Mesenchymal stem cell (in vitro differentiated cells and primary cell): ENCODE measurements at places on chromosomes 11 and 22.

- DNase-seq: no peak
These were observed 24.6 kb downstream of the TMEM45B start for GRCh38 chr11:129840236-129840635.

GRCh38 chr11:70193411-70194292 lies 9.4 kb upstream of the FADD start:
- no peak for DNase-seq

GRCh38 chr11:134317103-134317502 lies 14.7 kb upstream of the GLB1L2 start:
- DNase-seq: no peak

DNA sequence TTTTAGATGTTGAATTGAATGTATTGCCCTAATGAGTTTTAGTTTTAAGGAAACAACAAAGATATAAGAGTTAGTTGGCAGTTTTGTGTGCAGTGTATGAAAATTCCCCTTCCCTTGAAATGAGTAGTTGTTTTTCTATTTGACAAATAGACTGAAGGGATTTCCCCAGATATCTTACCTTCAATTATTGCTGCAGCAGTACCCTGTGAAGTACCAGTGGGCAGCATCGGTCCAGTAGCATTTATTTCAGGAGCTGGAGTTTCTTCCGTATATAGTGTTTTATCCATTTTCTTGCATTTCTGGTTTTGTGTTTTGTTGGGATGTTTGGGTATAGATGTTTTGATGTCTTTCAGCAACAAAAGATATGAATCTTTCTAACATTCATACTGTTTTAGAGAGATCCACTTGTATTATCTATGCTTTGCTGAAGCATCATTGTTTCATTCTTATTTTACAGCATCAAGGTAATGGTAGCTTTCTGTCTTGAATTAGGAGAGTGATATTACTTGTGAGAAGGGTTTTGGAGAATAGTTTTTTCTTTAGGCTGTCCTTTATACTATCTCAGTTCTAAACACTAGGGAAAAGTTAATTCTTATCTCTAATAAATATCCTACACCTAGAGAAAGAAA lies 7.4 kb downstream of the KMT2A start:
- no peak for DNase-seq

- no peak for DNase-seq
These were observed 43.8 kb downstream of the NEU3 start for GRCh38 chr11:75032550-75032935.

- no peak for DNase-seq
These were observed 34.8 kb downstream of the TSPAN18 start for GRCh38 chr11:44761551-44761961.

DNA sequence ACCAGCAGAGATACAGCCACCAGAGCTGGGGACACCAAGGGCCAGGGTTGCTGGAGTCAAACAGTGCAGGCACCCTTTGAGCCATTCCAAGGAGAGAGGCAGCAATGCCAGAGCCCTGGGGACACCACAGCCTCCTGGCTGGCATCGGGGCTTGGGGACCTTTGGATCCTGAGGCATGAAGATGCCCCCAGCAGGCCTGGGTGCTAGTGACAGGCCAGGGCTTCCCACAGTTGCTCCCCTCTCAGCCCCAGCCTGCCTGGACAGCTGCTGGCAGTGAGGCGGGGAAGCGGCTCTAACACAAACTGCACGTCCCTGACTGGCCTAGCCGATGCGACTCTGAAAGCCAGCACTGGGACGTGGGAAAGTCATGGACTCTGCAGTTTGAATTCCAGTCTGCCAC lies 2.7 kb downstream of the CD5 start:
- no peak for DNase-seq

DNA sequence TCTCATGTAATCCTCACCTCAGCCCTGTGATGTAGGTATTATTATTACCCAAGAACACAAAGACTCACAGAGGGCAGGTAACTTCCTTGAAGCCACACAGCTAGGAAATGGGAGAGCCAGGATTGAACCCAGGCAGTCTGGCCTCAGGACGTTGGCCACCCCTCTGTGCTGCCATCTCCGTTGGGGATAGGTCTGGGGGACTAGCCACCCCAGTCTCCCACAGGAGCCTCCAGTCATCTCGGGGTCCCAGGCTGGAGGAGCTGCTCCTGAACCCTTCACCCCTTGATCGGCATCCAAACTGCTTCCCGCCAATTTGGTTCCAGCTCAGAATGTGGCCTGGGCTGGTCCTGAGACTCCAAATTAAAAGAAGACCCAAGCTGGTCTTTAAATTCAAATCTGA lies 10.4 kb upstream of the TCF20 start:
- DNase-seq: no peak

GRCh38 chr11:132909021-132909606 lies 623.2 kb downstream of the OPCML start:
- DNase-seq: no peak

DNA sequence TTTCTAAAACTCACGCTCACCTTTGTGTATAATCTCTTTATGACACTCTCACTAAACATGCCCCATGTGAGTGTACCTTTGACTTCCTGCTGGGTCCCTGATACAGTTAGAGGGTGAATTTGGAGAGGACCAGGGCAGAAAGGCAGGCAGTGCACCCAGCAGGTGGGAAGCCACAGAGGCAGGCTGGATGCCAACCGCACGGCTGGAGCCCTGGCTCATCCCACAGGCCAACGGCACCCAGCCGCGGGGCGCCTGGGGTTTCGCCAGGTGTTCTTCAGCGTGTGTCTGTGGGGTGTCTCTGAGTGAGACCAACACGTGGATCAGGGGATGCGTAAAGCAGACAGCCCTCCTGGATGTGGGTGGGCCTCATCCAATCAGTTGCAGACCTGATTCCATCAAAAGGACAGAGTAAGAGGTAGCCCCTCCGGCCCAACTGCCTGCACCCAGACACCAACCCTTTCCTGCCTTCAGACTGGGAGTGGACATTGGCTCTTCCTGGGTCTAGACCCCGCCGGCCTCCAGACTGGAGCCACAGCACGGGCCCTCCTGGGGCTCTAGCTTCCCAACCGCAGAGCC lies 51.6 kb downstream of the DHCR7 start:
- DNase-seq: no peak

- DNase-seq: no peak
These were observed 65.7 kb downstream of the ABTB2 start for GRCh38 chr11:34292111-34292510.

GRCh38 chr11:120306519-120307242 lies 18.4 kb upstream of the TLCD5 start:
- DNase-seq: peak; percentile 83

DNA sequence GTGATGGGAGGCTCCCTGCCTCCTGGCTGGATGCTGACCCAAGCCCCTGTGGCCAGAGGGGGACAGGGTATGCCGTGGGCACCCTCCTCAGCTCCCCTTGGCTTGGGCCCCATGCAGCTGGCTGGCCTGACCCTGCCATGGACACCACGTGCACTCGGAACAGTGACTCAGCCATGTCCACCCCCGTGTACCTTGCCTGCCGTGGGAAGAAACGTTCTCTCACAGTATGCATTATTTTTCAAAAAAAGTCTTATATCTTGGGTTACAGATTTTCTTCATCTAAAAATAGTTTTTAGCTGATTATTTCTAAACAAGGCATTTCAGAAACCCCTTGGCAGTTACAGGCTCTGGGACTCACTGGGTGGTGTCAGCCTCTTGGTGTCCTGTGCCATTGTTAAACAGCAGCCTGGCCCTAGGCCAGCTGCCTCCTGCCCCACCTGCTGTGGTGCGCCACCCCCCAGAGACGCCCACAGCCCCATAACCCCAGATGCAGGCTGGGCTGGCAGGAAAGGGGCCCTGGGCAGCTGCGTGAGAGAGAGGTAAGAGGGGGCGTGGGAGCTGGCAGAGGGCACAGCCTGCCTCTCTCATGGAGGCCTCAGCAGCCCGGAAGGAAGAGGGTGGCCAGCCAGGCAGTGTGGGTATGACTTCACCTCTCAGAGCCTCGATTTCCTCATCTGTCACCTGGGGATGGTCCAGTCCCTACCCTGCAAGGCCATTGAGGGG lies 99.8 kb downstream of the MORC2 start:
- no peak for DNase-seq

DNA sequence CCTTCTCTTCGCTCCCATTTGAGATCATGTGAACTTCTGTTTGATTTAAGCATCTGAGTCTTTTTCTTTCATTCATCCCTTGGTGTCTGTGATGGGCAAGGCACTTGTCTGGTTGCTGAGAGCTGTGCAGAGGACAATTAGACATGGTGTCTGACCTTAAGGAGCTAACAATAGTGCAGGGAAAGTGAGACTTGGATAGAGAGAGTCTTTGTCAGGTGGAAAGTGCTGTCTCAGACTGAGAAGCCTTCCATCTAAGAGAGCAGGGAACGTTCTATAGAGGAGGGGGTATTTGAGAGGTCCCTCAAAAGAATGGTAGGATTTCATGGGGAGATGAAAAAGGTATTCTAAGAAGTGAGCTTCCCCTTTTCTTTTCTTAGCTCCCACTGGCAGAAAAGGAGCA lies 14.1 kb downstream of the MICAL3 start:
- DNase-seq: no peak

DNA sequence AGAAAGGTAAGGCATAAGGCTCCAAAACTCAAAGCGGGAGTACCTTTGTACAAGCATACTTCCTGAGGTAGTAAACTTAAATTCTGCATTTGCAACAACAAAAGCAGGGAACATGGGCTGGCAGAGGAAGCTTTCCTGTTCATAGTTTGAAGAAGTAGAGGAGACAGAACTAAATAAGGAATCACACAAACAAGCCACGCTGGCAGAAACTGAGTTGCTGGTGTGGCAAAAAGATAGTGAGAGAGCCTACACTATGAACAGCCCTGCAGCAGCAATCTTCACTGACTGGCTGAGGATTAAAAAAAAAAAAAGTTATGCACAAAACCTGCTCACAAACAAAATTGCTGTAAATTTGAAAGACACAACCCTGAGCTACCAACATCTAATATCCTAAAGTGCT lies 46.5 kb downstream of the FCHSD2 start:
- DNase-seq: no peak

DNA sequence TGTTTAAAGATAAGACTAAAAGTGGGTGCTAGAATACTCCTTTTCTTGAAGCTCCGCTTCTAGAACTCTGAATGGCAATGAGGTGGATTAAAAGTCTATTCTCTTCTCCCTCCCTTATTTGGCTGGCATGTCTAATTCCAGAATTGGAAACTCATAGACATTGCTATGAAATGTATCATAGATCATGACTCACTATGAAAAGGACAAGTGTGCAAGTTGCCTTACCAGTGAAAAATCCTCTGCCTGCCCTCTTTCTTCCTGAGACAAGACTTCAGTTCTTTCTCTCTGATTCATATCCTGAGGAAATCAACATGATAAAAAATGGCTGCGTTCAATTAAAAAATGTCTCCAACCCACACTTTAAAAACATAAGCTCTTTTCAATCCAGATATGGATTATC lies 73.2 kb upstream of the BLID start:
- peak; percentile 93 for DNase-seq

DNA sequence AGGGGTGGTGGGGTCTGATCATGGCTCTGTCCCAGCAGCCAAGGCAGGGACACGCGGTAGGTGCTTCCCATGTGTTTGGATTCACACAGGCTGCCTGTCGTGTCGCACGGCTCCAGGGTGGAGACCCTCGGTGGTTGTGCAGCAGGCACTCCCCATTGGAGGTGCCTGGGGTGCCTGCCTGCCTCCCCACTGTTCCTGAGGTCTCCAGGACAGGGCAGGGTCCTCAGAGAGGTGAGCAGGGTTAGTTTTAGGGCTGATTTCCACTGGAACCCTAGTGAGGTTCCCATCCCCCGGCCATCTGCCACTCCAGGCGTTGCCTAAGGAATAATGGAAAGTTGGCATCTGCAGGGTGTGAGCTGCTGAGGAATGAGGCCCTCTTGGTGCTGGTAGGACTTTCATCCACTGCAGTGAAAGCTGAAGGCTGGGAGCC lies 32.3 kb downstream of the OSBPL5 start:
- no peak for DNase-seq

GRCh38 chr11:96287822-96288439 lies 55.1 kb downstream of the MAML2 start:
- DNase-seq: no peak

GRCh38 chr11:85809191-85809590 lies 1.8 kb downstream of the SYTL2 start:
- no peak for DNase-seq

DNA sequence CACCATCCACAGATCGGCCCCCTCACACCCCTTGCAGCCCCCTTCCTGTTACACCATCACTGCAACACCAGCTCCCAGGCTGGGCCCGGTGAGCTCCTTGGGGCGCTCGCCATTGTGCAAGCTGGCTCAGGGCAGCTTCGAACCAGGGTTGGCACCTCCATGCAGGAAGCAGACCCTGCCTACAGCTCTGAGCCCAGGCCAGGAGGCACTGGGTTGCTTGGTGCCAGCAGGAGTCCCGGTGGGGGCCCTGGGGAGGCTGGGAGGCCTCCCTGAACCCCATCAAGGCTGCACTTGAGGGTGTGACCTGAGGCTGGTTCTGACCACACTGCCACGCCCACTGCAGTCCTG lies 417.1 kb downstream of the CTTN start:
- DNase-seq: no peak

GRCh38 chr11:13010749-13011465 lies 1.8 kb downstream of the RASSF10 start:
- DNase-seq: no peak

DNA sequence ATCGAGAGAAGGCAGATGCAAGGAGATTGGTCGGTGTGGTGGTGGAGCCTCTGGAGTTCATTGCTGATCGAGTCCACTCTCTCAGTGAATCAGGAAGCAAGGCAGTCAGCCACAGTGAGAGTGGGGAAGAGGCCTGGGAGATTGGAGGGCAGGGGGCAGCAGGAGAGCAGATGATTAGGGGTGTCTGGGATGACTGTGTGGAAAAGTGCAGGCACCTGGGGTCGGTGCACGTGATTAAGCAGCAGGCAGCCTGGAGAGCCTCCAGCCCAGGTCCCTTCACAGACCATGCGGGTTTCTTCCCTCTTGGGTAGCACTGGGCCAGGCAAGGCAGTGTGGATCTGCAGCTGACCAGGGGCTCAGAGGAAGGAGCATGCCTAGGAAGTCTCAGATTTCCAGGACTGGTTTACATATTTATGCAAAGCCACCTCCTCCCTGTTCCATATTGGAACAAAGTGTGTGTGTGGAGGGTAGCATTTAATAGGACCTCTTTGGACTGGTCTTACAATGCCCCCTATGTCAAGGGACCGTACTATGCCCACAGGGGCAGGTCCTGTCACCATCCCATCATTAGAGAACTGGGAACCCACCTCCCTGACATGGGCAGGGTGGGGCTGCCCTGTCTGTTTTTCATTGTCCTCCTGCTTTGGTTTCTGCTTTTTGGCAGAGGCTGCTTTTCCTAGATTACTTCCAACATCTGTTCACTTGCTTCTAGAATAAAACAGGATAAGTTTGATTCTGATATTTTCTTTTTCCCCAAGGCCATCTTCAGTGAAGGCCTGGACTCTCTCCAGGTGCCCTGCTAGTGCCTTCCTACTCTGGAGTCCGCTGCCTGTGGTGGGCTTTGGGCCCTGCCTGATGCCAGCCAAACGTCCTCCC lies 14.0 kb upstream of the GDPD5 start:
- no peak for DNase-seq

DNA sequence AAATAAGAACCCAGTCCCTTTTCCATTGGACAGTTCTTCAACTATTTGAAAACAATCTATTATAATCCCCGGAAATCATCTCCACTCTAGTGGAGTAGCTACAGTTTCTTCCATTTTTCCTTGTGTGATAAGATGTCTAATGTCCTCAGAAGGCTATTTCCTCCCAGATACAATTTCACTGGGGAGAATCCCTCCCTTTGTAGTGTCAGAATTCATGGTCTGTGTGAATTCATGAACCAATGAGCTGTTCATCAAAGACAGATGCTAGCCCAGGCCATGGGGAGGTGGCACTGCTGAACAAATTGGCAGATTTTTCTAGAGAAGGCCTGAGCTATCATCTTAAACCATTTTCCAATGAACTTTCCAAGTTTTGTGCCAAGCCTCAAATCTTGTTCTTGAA lies 45.4 kb downstream of the MPPED2 start:
- DNase-seq: no peak
